GM12864 (cell line): ENCODE measurements at places on chromosomes 5 and 9.

GRCh38 chr9:14435871-14436270 is 121.9 kb upstream of the NFIB start:
- no peak for DNase-seq

DNA sequence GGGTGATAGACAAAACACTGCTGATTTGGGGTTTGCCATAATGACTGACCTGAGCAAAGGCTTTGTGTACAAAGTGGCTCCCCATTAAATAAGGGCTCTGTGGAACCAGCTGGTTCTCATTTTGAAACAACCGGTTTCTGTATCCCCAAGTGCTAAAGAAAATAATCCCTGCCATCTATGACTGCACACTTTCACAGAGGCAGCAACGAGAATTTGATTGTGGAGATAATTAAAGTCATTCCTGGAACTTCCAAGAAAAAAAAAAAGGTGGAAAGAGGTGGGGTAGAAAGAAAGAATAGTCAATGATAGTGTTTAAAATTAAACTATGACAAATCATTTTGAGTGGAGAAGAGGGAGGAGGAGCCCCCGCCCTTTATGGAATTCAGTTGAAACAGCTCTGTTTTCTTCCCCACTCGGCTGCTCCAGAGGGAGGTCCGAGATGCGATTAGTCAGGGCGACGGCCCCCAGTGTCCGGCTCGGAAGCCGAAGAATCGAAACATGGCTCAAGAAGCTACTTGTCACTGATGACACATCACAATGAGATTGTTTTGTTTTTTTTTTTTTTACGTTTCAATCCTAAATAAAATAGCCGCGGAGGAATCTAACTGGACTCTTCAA is 38.4 kb downstream of the EBF1 start:
- DNase-seq: no peak

GRCh38 chr5:32735512-32735911 is 24.4 kb downstream of the NPR3 start:
- no peak for DNase-seq

- no peak for DNase-seq
Measured at GRCh38 chr5:175059687-175060211, 335.4 kb downstream of the MSX2 start.

GRCh38 chr5:72010430-72010829 is 96.8 kb upstream of the MAP1B start:
- no peak for DNase-seq

- no peak for DNase-seq
Measured at GRCh38 chr5:53448851-53449250, 31.6 kb upstream of the FST start.

DNA sequence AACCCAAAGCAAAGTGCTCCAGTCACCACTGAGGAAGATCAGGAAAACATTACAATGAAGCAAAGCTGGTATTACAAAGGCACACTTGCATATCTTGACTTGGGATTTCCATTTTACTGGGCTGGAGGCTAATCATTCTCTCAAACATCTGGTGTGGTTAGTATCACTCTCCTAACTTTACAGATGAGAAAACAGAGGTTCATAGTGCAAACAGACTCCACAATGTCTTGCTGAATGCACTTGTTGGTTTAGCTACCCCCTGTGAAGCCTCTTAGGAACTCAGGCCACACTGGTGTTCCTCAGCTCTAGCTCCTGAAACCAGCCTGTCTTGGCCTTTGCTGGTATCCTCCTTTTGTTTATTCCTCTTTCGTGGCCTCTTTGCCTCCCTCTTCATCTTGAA is 29.5 kb upstream of the SMAD5 start:
- DNase-seq: no peak

DNA sequence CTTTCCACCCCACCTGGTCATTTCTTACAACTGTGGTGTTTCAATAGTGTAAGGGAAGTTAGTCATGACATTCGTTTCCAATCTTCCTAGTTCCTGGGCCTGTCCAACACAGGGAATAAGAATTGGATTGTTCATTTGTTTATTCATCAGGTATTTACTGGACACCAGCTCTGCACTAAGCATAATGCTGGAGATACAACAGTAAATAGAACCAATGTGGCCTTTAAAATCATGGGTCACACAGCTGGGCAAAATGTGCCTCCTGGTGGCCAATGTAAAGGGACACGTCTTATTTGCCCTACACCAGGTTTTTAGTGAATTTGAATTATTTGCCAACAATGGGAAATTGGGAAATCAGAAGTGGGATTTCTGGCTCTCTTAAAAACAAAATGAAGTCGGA is 10.4 kb downstream of the ABLIM3 start:
- DNase-seq: no peak

GRCh38 chr5:33808699-33809098 is 83.1 kb downstream of the ADAMTS12 start:
- DNase-seq: no peak

GRCh38 chr9:82546136-82546535 is 516.8 kb downstream of the RASEF start:
- DNase-seq: no peak

DNA sequence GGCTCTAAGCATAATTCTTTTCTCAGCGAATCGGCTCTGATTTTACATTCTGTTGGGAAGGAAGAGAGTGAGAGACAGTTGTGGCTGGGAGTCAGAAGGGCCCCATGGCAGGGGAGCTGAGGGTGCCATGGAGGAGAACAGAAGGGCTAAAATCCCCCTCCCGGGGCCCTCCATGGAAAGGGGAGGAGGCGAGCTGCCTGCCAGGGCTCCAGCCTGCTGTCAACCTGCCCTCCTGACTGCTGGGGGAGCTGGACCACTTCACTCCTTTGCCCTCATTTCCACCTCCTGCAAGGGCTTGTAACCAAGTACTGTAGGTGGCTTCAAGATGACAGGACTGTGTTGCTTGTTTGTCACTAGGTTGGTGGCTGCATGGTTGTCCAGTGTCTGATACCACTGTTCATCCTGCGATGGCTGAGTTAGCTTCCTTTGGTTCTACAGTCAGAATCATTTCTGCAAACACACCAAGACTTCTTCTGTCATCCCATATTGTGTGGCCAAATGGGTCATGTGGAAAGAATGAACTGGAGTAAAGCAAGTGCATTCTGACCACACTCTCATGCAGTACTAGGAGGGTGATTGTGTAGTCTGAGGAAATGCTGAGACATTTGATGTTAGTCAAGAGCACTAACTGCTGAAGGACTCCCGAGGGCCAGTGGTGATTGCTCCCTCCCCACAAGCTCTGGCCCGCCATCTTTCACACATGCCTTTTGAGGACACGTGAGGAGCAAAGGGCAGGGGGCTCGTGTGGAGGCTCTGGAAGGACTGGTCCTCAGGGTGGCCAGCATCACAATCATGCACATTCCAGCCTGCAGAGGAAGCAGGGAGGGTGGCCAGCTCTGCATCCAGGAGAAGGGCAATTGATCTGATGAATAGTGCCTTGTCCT is 307.2 kb downstream of the GADD45G start:
- DNase-seq: no peak

DNA sequence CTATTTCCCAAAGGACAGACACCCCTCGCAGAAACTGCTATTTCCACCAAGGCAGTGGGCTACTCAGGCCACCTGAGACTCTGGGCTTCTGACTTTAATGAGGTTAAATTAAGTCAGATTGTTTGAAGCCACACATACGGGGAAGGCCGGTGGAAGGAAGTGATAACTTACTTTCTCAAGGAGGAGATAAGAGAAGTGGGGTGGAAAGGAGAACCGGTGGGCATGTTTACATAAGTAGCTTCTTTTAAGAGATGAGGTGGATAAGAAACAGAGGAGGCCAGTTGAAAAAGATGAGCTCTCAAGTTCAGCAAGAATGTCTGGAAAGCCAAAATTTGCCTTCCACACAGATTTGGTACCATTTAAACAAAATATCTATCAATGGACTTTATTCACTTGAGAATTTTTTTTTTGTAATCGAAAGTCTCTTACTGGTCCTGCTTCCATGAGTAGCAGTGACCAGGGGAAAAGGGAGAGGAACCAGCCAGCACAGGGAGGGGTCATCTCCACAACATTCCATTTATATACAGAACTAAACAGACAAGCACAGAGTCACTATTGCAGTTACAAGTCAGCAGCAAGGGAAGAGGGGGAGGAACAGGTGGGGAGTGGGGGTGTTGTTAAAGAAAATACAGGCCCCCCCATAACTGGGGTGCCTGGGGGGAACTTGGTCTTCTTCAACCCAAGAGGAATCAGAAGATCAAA is 20.0 kb downstream of the CCDC125 start:
- no peak for DNase-seq

GRCh38 chr5:68070591-68071281 is 144.8 kb upstream of the PIK3R1 start:
- peak; percentile 72 for DNase-seq

GRCh38 chr5:8683496-8683895 is 814.5 kb downstream of the MTRR start:
- DNase-seq: no peak

DNA sequence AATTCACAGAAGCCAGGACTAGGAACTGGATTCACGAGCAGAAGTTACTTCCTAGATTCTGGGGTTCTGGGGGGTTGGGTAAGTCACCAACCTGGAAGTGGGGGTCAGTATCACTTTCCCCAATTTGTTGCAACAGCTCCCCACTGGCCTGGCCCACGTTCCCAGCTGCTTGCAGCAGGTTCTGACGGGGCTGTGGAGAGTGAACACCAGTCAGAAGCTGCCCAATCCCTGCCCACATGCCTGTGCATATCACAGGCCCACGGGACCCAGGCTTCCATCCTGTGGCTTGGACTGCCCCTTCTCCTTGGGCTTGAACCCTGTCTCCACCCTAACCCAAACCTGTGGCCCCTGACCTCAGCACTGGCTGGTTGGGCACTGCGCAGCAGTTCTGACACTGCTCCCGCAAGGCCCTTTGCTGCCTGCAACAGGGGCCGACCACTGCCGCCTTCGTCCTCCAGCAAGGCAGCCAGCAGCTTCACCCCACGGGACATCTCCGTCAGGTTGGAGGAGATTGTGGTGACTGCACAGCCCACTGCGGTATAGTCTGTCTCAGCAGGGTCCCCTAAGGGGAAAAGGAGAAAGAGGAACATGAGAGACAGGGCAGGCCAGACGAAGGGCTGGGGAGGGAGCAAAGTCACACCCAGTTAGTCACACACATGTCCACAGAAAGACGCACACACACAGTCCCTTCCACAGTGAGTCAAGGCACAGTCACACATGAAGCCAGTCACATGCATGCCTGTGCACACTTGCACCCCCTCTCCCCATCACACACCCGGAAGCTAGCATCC is 13.1 kb downstream of the TLN1 start:
- no peak for DNase-seq

DNA sequence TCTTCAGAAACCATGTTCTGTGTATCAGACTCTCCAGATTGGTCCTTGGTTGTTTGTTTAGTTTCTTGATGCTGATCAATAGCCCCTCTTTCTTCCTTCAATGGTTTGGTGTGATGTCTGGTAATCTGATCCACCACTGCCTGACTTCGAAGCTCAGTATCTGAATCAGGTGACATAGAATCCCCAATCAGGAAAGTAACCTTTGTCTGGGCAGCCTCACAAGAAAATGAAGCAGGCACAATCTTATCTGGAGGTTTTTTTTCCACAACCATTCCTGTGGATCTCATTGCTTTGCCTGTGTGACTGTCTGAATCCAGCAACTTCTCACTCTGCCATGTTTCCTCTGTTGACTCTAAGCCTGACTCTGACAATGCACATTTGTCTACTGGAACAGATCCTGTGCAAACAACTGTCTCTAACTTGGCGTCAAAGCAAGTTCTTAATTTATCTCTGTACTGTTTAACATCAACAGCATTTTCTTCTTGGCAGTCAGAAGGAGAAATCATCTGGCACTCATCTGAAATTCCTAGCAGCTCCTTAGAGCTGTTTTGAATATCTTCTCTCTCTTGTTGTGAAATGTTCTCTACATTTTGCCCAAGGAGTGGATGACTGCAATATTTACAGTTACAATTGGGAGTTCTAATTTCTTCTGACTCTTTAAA is 37.1 kb upstream of the RAPGEF6 start:
- DNase-seq: no peak

DNA sequence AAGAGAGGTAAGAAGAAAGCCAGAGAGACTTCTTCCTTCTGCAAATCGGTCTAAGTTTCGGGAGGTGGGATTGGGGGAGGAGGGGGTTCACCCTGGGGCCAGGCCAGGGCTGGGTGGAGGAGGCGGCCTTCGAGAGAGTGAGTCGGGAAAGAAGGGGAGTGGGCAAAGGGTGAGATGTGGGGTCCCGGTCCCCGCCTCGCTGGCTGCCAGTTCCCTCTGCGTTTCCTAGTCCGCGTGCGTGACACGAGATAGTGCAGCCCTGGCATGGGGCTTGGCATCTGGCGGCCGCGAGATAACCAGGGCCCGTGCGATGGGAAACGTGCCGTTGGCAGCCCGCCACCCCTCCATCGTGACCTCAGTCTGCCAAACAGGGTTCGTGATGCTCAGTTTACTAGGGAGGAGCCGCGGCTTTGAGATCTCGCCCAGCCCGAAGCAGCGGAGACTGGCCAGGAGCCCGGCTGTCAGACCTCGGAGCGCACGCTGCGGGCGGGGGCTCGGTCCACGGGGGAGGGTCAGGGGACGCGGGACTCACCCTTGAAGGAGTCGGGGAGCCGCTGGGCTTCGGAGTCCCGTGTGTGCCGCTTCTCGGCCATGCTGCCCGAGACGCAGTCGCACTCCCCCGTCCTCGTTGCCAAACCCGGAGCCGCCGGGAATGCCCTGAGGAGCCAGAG is at the start of gene STOM:
Gene STOM, minus strand, starts transcription at position 656 of the 671 bp plus-strand sequence. Its CDS starts 63 bp downstream, at position 593.
- no peak for DNase-seq

- no peak for DNase-seq
Measured at GRCh38 chr9:131739959-131740648, at the start of gene RAPGEF1. Gene RAPGEF1 (minus strand): TSS chr9:131740076. CDS start chr9:131739830, 246 bp downstream.

GRCh38 chr5:10301842-10302610 is 5.7 kb downstream of the CMBL start:
- DNase-seq: no peak

DNA sequence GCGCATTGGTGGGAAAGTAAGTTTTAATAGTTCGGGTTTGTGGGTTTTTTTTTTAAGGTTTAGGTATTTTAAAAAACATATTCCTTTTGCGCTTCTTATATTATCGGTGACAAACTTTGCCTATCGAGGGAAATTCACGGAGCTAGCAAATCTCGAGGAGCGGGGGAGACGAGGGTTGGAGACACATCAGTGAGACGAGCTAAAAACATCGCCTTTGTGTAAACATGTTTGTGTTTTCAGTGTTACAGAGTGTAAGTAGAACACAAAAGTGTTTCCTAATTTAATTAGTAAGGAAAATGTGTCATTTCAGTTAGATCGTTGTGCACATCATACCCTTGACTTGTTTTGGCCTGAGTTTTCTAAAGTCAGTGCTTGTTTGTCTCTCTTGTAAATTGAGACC is 945 bp downstream of the BTF3 start:
- DNase-seq: no peak

DNA sequence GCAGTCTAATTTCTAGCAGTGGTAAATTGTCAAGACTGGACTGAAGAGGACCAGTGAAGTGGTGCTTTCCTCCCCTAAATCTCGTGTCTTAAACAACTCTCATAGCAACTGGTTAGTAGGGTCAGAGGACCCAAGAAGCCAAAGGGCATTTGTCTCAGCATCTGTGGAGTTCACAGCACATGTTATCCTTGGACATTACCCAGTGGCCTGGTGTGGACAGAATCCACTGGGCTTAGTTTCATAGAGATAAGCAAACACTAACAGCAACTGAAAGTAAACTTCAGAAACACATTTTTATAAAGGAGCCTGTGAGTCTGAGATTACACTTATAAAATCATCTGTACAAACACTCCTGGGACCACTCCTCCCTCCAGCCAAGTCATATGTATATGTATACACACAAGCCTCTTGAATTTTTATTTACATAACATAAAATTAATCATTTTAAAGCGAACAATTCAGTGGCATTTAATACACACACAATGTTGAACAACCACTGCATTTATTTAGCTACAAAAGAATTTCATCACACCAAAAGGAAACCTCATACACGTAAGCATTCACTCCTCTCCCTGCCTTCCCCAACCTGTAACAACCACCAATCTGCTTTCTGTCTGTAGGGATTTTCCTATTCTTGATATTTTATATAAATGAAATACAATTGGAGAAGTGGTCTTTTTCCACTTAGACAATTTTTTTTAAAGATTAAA is 457.8 kb downstream of the RASEF start:
- DNase-seq: no peak
